GDM1 (cell line): ENCODE measurements at places on chromosomes 6 and 20.

GRCh38 chr6:6008089-6008647, 1.4 kb upstream of the NRN1 start:
- no peak for DNase-seq

DNA sequence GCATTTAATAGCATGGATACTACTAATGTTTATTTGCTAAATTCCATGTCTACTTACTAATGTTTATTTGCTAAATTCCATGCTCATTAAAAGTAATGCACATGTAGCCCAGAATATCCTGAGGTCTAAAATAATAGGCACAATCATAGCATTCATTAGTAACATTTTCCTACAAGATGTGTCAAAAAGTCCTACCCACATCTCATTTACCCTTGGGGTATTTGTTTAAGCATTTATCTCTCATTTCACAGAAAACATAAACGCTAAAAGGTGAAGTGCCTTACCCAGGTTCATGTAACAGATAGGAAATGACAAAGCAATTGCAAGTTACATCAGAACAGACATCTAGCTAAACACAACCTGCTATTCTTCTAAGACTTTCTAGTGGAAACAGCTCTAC, 457.1 kb downstream of the HACE1 start:
- DNase-seq: no peak

DNA sequence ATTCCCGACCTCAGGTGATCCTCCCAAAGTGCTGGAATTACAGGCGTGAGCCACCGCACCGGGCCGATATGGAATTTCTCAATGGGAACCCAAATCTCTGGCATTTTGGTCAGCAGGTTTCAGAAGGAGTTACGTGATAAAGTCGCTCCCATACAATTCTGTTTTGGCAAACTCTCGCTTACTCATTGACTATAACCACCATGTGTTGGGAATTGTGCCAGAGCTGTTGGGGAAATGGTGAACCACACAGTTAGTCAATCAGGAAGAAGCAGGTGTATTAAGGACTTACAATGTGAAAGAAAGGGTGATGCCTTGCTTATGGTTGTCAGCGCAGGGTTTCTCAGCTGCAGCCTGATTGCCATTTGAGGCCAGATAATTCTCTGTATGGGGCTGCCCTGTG, 410.5 kb downstream of the QKI start:
- no peak for DNase-seq

DNA sequence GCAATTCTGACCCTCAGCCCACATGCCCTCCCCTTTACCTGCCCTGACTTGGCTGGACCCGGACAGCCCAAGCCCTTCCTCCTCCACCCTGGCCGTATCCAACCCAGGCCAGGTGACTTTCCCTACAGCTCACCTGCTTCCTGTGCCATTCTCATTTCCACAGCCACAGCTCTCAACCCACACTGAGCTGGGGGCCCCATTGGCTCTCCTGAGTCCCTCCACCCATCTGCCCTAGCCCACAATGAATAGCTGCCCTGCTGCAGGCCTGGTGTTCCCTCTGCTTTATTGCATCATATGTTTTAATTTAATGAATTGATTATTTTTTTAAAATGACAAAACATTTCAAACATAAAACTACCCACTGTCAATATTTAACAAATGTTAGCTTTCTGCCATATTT, 118.5 kb upstream of the BACH2 start:
- DNase-seq: no peak

DNA sequence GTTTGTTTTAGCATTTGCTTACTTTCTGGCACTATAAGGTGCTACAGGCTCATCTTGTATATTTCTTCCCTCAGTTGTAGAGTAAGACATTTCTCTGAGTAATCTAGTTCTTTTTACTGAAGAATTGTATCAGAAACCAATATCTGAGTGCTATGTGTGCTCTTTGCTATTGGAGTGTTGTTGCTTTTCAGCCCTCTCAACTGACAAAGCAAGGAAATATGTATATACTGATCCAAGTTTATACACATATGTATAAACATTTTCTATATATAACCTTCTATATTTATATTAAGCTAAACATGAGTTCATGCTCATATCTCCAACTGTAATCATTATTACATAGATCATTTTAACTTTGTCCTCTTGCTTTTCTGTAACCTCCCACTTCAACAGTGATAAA, 405.7 kb downstream of the RFPL4B start:
- DNase-seq: no peak

- no peak for DNase-seq
These were observed 1.2 kb upstream of the PHACTR3 start for GRCh38 chr20:59603176-59603575.

DNA sequence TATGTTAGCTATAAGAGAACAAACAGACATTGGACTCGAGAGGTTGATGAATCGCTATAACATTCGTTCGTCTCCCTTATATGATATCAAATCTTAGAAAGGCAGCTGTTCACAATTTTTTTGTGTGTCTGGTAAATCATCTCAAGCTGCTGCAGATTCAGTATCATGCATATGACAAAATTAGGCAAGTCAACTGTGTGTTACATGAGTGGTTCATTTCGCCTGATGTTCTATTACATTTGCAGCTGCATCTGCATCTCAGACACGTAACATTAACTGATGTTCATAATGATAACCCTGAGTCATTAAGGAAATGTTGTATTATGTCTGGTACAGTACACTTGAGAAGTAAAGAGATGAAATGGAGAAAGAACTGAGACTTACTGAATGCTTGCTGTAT, 92.1 kb downstream of the NKAIN2 start:
- DNase-seq: no peak

GRCh38 chr6:21396313-21396712, 197.2 kb upstream of the SOX4 start:
- DNase-seq: no peak

DNA sequence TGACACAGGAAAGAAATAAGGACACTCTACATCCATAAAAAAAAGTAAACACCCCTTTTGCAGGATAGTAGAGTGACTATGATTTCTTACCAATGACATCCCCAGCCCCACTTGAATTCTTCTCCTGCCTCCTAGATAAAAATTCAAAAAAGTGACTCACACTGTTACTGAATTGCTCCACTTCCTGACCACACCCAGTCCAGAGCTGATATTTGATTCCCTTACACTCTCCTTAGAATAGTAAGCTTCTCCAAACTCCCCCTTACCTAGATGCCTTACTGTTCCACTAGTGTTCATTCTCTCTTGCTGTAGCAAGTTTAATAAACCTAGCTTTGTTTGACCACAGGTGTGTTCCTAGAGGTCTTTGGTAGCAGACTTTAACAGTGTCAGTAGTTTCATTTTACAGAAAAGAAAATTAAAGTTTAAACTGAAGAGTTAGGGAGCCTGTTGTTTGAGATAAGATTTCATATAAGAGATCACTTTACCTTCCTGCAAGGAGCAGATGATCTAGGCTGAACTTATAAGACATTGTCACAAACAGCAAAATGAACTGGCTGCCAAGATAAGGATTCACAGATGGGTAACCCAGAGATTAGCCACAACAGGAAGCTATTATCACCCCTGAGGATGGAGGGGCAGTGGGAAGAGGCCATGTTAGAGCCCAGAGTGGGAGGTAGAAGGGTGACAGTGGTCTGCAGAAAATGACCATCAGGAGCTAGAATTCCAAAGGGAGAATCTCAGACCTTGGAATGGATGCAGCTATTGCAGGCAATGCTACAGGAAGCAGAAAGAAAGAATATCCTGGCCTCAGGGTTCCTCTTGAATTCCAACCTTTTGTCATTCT, 28.4 kb upstream of the BTN3A2 start:
- no peak for DNase-seq

- DNase-seq: no peak
These were observed 111.6 kb downstream of the ERMARD start for GRCh38 chr6:169862892-169863525.

- DNase-seq: no peak
These were observed 10.0 kb downstream of the DYNLT2 start for GRCh38 chr6:169741344-169741743.

- no peak for DNase-seq
These were observed 125.9 kb upstream of the MLIP start for GRCh38 chr6:53985366-53985765.

DNA sequence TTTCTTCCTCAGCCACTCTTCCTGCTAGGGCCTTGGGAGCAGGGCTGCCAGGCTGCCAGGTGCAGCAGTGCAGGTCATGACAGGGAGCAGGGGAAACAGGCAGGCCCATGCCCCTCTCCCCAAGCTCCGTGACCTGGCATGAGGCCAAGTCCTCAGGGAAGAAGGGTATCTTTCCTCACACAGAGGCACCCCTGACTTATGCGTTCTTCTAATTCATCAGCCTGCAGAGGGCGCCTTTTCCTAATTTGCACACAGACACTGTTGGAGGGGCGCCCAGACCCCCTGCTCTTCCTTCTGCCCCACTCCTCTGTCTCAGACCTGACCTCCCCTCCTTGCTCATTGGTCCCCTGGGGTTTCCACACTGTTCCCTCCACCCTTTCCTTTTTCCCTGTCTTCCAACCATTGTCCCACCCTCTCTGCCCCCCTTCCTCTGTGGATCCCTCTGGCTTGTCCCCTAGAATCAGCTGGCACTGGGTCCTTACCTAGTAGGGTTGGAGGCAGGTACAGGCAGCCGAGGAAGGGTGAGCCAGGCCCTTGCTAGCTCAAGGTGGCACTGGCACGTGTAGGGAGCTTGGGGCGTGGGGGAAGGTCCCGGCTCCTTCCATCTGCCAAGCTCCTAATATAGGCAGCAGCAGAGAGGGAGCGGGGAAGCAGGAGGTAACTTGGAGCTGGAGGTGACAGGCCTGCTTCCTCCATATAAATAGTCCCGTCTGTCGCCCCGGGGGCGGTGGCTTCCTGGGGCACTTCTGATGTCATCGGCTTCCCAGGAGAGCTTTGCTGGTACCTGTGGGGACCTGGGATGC, 154.9 kb upstream of the MLN start:
- DNase-seq: no peak

GRCh38 chr6:141443668-141444289, 688.9 kb upstream of the GJE1 start:
- DNase-seq: no peak

GRCh38 chr20:60101891-60102281, 143.7 kb downstream of the CDH26 start:
- DNase-seq: no peak

DNA sequence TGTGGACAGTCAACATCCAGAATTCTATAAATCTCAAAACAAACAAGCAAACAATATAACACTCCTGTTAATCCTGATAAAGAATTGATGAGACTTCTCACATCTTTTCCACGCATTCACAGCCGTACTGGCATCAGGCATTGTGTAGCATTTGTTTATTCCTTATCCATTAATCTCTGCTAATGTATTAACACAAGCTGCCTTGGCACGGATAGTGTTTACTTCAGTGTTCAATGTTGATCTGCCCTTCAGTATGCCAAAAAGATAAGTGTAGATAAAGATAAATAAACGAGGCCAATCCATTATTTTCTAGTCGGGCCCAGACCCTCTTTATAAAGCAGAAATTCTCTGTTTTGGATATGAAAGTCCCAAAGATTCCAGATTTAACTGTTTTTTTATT, 16.1 kb downstream of the UFL1 start:
- no peak for DNase-seq

DNA sequence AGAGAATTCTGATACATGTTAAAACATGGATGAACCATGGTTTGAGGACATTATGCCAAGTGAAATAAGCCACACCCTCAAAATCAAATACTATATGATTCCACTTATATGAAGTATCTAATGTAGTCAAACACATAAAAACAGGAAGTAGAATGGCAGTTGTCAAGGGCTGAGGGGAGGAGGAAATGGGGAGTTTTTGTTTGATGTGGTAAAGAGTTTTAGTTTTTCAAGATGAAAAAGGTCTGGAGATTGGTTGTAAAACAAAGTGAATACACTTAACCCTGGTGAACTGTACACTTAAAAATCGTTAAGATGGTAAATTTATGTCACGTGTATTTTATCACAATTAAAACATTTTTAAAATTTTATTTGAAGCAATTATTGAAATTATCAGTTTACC, 127.4 kb upstream of the GRIK2 start:
- DNase-seq: no peak

DNA sequence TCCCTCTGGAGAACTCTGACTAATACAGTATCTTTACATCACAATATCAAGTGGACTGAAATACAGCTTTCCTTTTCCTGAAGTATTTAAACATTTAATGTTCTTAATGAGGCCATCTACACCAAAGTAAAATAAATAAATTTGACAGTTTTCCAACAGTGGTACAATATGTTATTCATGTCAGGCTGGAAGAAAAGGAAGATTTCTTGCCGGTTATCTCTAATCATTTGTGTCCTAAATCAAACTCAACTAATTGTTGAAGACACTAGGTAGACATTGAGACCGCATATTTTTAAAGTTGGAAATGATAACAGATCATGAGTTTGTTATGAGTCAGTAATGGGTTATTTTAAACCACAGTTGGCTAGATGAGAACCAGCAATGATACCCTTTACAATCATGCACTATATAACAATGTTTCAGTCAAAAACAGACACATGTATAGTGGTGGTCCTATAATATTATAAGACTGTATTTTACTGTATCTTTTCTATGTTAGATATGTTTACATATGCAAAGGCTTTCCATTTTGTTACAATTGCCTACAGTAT, 241.6 kb downstream of the LMBRD1 start:
- no peak for DNase-seq

DNA sequence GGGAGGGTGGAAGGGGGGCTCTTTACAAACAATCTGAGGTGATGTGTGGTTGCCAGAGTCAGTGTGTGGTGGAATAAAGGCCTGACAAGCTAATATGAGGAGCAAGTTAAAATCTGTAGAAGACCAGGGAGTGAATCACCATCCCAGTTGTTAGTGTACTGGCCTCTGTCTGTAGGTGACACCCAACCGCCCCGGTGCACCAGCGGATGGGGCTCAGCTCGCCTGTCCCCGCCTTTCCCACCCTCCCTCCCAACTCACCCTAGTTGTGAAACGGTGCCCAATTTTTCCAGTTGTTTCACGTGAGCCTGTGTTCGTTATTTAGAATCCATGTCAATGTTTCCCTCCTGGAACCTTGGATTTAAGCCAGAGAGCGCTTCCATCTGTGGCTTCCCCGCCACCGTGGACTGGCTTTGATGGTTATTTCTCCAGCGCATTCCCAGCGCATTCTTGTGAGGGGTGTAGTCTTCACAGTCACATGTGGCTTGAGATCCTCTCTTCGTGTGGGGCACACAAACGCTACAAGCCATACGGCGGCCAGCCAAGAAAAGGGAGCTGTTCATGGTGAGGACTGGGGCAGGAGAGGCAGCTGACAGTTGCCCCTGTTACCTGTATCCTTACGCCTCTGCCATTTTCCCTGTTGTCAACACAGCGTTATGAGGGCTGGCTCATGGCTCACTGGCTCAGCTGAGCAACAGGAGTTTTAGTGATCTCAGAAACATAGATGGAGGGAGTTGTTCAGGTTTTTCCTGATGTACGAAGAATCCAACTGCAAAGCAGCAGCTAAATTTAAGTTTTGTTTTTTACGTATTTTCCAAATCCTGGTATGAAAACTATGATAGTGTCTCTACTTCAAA, 137.6 kb downstream of the ZDHHC14 start:
- DNase-seq: no peak

DNA sequence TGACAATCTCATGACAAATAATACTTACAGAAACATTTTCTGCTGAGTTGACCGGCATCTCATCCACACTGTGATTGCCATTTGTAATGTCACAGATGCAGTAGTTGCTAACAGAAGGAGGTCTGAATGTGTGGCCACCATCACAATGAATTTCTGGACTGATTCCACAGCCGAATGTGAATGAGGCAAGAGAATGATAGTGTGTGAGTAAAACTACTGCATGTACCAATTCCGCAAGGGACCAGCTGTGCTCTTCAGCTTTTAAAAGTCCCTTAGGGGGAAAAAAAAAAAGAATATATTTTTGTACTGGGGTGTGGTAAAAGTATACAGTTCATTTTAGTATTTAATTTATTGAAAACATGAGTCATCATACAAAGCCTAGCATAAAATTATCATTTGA, 96.2 kb downstream of the SESN1 start:
- DNase-seq: no peak
